Aorta (tissue), 5 donors: ENCODE measurements at places on chromosomes 6 and 20. TPM values are rescaled to one million over a fixed set of nuclear protein-coding genes. Genes with fewer than 3 reads are reported as not detected.

The EFCAB8 gene
- total RNA-seq: 1.1 TPM

DNA sequence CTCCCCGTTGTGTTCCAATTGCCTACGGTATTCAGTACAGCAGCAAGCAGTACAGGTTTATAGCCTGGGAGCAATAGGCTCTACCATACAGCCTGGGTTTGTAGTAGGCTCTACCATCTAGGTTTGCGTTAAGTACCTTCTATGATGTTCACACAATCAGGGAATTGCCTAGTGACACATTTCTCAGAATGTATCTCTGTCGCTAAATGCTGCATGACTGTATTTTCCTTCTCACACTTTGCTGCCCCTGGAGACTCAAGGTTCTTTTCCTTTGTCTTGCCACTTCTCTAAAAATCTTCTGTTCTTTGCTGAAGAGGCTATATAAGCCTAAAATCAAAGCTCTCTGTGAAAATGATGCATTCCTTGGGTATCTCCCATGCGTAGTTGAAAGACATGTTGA, 241.9 kb downstream of the CD83 start:
- no peak for DNase-seq

GRCh38 chr6:20212392-20213111, at the start of gene MBOAT1:
TSS of gene MBOAT1 (minus strand) at chr6:20212469. CDS start at chr6:20212234, 235 bp downstream.
- DNase-seq: peak; percentile 96

- DNase-seq: no peak
Measured at GRCh38 chr6:36957773-36958271, 3.3 kb downstream of the PI16 start.

DNA sequence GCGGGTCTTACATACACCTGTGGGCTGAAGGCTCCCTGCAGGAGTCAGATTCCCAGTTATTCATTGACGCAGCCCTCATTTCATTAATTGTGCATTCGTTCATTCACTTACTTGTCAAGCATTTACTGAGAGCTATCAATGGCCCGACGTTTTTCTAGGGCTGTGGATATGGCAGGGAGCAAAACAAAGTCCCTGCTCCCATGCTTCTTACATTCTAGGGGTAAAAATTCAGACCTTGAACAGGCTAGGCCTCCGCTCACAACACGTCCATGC, 369 bp upstream of the NSFL1C start:
- no peak for DNase-seq

- DNase-seq: peak; percentile 68
Measured at GRCh38 chr6:75098709-75099108, 107.1 kb downstream of the COL12A1 start.
